CD4-positive, alpha-beta memory T cell (primary cell): ENCODE measurements at places on chromosomes 6 and 20.

DNA sequence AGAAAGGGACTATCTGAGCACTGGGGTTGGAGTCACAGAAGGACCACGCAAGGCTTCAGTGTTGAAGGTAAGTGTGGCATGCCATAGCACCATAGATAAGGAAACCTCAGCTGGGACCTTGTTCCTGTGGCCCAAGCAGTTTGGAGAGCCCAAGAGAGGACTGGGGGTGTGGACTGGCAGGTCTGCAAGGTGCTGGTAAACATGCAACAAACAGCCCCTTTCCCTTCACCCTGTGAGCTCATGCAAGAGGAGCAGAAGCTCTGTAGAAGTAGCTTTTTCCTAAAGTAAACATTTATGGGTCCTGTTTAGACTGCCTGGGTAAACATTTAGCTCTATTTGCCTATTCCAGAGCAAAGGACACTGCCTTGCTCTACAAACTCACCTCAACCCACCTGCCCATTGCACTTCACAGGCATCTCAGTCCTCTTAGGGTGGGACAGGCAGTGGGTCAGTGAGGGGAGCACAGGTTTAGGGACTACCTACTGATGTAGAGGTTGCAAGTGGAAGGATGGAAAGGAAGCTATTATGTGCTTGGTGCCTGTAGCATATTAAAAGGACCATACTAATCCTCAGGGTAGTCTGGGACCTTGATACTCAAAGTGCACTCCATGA, 12.0 kb downstream of the ZSCAN31 start:
- DNase-seq: no peak
- no peak overlapping the region for H3K27ac ChIP-seq
- no peaks in the 10 kb centered on the region for H3K27me3 ChIP-seq
- no peaks in the 10 kb centered on the region for H3K36me3 ChIP-seq
- no peaks in the 10 kb centered on the region for H3K4me1 ChIP-seq
- H3K4me3 ChIP-seq: no peak overlapping the region

GRCh38 chr20:22861990-22862389, 173.1 kb upstream of the SSTR4 start:
- no peak overlapping the region for H3K27ac ChIP-seq
- H3K4me3 ChIP-seq: no peak overlapping the region
- no peaks in the 10 kb centered on the region for H3K4me1 ChIP-seq
- no peaks in the 10 kb centered on the region for H3K36me3 ChIP-seq
- DNase-seq: no peak

GRCh38 chr6:169380493-169380892, 126.8 kb upstream of the THBS2 start:
- H3K36me3 ChIP-seq: no peaks in the 10 kb centered on the region
- H3K4me3 ChIP-seq: no peak overlapping the region
- H3K4me1 ChIP-seq: no peaks in the 10 kb centered on the region
- no peaks in the 10 kb centered on the region for H3K27me3 ChIP-seq

GRCh38 chr6:128918886-128919285, 35.9 kb downstream of the LAMA2 start:
- no peak overlapping the region for H3K27ac ChIP-seq
- no peaks in the 10 kb centered on the region for H3K36me3 ChIP-seq
- no peaks in the 10 kb centered on the region for H3K27me3 ChIP-seq
- DNase-seq: no peak

DNA sequence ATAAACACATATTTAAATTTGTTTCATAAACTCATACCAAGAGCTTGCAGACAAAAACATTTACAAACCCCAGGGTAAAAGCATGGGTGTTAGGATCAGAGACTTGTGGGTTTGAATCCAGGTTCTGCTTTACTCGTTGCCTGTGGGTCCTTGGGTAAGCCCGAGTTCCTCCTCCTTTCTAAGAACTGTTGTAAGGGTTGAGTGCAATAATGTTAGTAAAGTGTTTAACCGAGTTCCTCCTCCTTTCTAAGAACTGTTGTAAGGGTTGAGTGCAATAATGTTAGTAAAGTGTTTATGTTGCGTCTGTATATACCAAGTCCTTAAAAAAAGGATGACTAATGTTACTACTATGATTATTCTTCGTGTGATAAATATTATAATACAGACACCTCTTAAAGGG, 18.7 kb downstream of the CCDC170 start:
- DNase-seq: no peak
- H3K27ac ChIP-seq: no peak overlapping the region
- no peaks in the 10 kb centered on the region for H3K4me1 ChIP-seq
- no peak overlapping the region for H3K4me3 ChIP-seq
- H3K36me3 ChIP-seq: no peaks in the 10 kb centered on the region
- H3K27me3 ChIP-seq: no peaks in the 10 kb centered on the region

DNA sequence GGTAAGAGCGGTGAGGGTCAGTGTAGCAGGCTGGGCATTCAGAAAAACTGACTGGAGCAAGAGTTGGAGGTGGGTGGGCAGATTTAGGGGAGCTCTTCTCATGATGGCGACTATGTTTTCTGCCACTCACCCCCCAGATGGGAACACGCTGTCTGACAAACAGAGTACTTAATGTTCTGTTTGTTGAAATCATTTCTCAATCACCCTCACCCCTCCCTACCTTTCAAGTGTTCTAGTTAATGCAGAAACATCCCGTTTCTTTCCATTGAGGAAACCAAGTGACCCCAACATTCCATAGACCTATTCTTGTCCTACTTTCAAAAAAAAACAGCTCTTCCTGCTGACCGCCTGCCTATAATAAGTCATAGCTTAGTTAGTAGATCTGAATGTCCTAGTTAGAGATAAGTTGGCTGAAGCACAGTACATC, 132.5 kb upstream of the NEDD9 start:
- no peak overlapping the region for H3K4me3 ChIP-seq
- no peak overlapping the region for H3K27ac ChIP-seq
- H3K36me3 ChIP-seq: peaks cover 3% of the 10 kb centered on the region
- DNase-seq: no peak
- H3K27me3 ChIP-seq: no peaks in the 10 kb centered on the region
- peaks cover 65% of the 10 kb centered on the region for H3K4me1 ChIP-seq

DNA sequence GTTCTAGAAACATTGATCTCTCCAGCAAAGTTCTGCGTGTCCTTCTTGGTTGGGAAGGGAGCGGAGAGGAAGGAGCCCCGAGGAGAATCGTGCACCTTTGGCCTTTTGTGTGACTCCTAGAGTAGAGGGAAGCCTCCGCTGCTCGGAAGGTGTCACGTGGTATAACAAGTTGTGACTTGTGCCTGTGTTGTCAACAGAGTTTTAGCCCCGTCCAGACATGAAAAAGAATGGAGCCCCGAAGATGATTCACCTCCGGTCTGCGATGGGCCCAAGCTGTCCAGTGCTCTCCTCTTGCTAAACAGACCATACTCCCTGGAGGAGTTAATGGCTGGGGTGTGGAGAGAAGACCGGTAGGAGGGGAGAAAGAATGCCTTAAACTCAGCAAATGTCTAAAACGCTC, 7.0 kb downstream of the EYA2 start:
- no peak overlapping the region for H3K4me3 ChIP-seq
- H3K27me3 ChIP-seq: peaks cover 8% of the 10 kb centered on the region
- H3K4me1 ChIP-seq: no peaks in the 10 kb centered on the region
- no peak overlapping the region for H3K27ac ChIP-seq

- no peaks in the 10 kb centered on the region for H3K27me3 ChIP-seq
- no peak overlapping the region for H3K4me3 ChIP-seq
- no peaks in the 10 kb centered on the region for H3K36me3 ChIP-seq
- H3K27ac ChIP-seq: no peak overlapping the region
- H3K4me1 ChIP-seq: peaks cover 74% of the 10 kb centered on the region
Observed at GRCh38 chr6:159102373-159103160, 57.8 kb upstream of the TAGAP start.

DNA sequence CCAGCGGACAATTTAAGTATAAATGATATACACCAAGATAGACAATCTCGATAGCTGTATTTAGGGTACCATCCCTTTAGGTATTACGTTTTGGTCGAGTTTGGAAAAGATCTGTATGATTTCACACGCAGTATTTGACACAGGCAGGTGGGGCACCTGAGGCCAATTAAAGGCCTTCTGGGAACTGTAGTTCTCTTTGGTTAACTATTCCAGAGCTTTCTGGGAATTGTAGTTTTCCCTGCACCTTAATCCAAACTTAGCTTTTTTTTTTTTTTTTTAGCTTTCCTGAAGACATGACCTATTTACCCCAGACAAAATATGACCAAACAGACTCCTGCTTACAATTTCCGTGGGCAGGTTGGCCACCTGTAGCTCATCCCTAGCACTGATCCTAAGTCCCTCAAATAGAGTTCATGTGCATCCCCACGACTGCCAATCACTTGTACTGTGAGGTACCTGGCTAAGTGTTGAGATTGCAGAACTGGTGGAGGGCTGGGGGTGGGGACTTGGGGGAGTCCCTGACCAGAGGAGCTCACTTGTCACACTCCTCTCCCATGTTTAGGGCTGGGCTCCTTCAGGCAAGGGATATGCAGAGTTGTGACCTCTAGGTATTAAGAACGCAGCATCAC, 999 bp upstream of the EHMT2 start:
- H3K4me3 ChIP-seq: peak overlapping the region; percentile 92
- H3K27ac ChIP-seq: peak overlapping the region; percentile 88
- H3K36me3 ChIP-seq: peaks cover 9% of the 10 kb centered on the region
- no peaks in the 10 kb centered on the region for H3K27me3 ChIP-seq

DNA sequence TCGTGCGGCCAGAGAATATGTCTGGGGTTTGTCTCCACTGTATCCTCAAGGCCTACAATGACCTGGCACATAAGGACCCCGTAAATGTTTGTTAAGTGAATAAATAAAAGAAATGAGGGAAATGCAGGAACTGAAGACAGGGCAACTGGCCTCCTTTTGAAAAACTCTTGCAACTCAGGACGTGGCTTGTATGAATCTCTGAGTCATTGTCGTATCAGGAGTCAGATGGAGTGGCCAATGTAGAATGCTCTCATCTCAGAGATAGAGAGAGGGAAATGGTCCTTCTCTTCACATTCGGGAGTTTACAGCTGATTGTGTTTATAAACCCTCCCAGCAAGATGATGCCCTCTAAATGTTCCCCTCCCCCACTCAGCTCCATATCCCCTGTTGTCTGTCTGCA, 57.1 kb downstream of the UST start:
- no peaks in the 10 kb centered on the region for H3K36me3 ChIP-seq
- no peak for DNase-seq

- no peak overlapping the region for H3K27ac ChIP-seq
- peaks cover 4% of the 10 kb centered on the region for H3K4me1 ChIP-seq
- no peak overlapping the region for H3K4me3 ChIP-seq
- no peak for DNase-seq
- peaks cover 56% of the 10 kb centered on the region for H3K36me3 ChIP-seq
Observed at GRCh38 chr6:25981568-25982263, 19.1 kb downstream of the TRIM38 start.

- no peaks in the 10 kb centered on the region for H3K36me3 ChIP-seq
- peaks cover 13% of the 10 kb centered on the region for H3K4me1 ChIP-seq
- no peaks in the 10 kb centered on the region for H3K27me3 ChIP-seq
Observed at GRCh38 chr6:44133003-44133931, 5.9 kb downstream of the TMEM63B start.

DNA sequence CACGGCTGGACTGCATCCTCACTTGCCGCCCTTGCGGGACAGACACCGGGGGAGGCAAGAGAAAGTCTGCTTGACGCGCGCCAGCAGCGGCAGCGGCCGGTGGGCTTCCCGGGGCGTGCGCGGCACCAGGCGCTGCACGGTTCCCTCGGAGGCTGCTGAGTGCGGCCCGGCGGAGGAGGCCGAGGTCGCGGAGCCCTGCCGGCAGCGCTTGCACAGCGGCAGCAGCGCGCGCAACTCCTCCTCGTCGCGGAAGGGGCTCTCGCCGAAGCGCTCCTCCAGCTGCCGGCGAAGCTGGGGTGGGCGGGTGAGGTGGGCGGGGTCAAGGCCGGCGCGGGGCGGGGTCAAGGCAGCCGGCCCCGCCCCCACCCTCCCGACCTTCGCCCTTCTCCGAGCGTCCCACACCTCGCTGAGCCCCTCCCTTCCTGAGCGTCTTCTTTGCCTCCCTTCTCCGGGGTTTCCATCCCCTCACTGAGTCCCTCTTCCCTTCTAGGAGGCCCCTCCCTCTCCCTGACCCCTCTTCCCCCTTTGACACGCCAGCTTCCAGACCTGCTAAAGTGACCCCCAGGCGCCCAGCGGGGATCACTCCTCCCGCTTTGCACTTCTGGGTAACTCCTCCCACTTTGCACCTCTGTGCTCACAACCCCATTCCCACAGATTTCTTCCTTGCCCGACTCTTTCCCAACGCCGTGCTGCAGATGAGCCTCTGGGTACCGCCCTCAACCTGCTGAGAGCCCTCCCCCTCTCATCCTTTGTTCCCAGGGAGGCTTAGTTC, 8.8 kb downstream of the DUSP15 start:
- peak; percentile 52 for DNase-seq
- no peak overlapping the region for H3K4me3 ChIP-seq
- no peak overlapping the region for H3K27ac ChIP-seq
- peaks cover 29% of the 10 kb centered on the region for H3K27me3 ChIP-seq
- peaks cover 12% of the 10 kb centered on the region for H3K4me1 ChIP-seq
- H3K36me3 ChIP-seq: no peaks in the 10 kb centered on the region

DNA sequence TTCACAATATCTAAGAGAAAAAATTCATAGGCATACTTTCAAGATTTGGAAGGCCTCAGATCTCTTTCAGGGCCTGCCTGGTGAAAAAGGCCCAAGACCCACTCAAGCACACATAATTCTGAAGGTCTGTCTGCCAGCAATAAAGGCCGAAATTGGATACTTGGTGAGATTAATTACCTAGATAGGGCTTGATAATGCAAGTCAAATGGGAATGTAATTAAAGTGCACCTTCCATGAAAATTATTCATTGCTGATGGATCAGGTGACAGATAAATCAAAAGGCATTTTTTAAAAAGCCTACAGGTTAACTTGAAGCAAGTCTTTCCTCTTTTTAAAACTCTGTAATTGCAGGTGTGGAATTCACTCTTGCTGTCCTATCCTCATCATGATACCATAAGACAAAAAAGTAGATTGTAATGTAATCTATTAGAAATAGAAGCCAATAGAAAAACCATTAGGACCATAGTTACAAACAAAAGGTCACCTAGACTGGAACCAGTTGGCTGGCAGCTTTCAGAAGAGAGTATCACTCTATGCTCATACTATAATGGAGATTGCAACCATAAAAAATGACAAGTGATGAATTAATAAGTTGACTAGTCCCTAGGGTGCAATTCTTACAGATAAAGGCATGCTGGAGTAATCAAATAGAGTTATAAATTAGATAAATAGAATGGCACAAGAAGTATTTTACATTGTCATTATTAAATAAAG, 77.3 kb downstream of the EPHA7 start:
- no peaks in the 10 kb centered on the region for H3K4me1 ChIP-seq
- H3K36me3 ChIP-seq: no peaks in the 10 kb centered on the region
- H3K4me3 ChIP-seq: no peak overlapping the region
- no peak overlapping the region for H3K27ac ChIP-seq
- DNase-seq: no peak
- H3K27me3 ChIP-seq: no peaks in the 10 kb centered on the region

DNA sequence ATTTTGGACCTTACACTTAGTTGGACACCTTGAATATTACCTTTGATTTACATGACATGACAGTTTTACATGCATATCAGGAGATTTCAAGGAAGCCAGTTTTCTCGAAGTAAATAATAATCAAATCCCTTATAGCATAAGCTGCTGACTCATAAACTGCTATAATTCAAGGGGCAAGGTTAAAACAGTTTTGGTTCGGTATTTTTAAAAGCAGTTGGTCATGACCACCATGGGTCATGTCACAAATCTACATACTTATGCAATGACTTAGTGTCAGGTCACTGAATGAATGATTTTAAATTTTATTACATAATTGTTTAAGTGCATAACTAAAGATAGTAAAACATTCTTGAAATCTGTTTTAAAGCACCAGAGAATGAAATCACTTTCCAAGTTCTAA, 158.0 kb downstream of the DST start:
- no peak overlapping the region for H3K27ac ChIP-seq
- no peaks in the 10 kb centered on the region for H3K36me3 ChIP-seq
- H3K27me3 ChIP-seq: no peaks in the 10 kb centered on the region
- H3K4me3 ChIP-seq: no peak overlapping the region
- DNase-seq: no peak

- H3K36me3 ChIP-seq: no peaks in the 10 kb centered on the region
- no peaks in the 10 kb centered on the region for H3K27me3 ChIP-seq
- no peak overlapping the region for H3K27ac ChIP-seq
- no peak overlapping the region for H3K4me3 ChIP-seq
- DNase-seq: no peak
- no peaks in the 10 kb centered on the region for H3K4me1 ChIP-seq
Observed at GRCh38 chr6:18349386-18349785, 37.8 kb upstream of the RNF144B start.
